ENCODE measurements at places on chromosomes 6 and 20. TPM values are rescaled to one million over a fixed set of nuclear protein-coding genes. Genes with fewer than 3 reads are reported as not detected.

The LINC00237 gene
- total RNA-seq, result not detected

The OLIG3 gene
- total RNA-seq, result not detected

The BTN3A1 gene
- 40.7 TPM for total RNA-seq

The LAMP5 gene
- 0.16 TPM for total RNA-seq

The FAM83B gene
- not detected for total RNA-seq

The PPIL6 gene
- 1.0 TPM for total RNA-seq

The HLA-B gene
- 1,392 TPM for total RNA-seq

The CYB5R4 gene
- total RNA-seq, result 19.4 TPM

The TREML2 gene
- 0.30 TPM for total RNA-seq

The BEND6 gene
- 3.1 TPM for total RNA-seq

The GNMT gene
- total RNA-seq, result 0.88 TPM

The OR2B6 gene
- not detected for total RNA-seq

GRCh38 chr20:21125072-21125848, 622 bp upstream of the KIZ start:
- DNase-seq, result no peak

GRCh38 chr6:52566201-52566600, 10.7 kb downstream of the TRAM2 start:
- no peak for DNase-seq

GRCh38 chr6:101980924-101981323, 587.4 kb downstream of the GRIK2 start:
- DNase-seq, result no peak

DNA sequence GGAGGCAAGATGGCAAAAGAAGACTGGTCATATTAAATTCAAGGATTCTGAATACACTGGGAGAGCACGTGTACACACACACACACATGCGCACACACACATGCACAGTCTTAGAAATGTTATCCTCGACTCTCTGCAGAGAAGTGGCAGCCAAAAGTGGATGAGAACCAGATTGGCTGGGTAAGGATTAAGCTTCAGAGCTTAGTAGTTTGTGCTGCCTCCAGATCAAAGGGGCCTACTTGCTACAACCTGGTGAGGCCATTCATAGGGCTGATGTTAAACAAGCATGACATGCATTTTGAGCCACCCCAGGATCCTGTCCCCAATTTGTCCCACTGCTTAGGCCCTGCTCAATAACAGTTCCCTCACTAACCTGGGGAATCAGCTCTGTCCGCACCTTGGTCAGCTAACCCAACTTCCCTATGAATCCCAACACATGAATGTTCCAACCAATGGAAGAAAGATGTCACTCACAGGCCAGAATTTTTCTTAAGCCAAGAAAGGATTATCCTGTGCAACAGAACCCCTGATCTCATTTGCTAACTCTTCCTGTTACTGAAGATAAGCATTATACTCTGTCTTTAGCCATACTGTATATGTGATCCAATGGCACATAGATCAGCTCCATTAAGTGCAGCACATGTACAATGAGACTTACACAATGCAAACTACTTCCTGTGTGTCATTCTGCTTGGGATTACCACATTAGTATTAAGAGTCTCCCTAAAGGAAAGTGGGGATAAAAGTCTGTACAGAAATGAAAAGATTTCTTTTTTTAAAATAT, 31.0 kb downstream of the TOMM6 start:
- DNase-seq, result no peak

DNA sequence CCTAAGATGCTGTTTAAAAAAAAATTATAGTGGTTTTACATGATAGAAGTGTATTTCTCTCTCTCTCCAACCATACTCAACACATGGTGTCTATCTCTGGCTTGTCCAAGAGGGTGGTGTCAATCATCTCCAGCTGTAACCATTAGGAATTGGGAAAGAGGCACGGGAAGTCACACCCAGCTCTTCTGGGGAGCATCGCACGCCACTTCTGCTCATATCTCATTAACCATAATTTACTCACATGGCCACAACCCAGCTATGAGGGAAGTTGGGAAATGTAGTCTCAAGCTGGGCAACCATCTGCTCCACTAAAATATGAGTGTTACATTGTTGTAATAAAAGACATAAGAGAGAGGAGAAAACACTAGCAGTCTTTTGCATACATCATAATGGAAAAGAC, 30.4 kb upstream of the TSHZ2 start:
- no peak for DNase-seq

GRCh38 chr6:168342636-168343035, 23.1 kb upstream of the DACT2 start:
- no peak for DNase-seq

- no peak for DNase-seq
Measured at GRCh38 chr6:108164815-108165706, 761 bp upstream of the NR2E1 start.

DNA sequence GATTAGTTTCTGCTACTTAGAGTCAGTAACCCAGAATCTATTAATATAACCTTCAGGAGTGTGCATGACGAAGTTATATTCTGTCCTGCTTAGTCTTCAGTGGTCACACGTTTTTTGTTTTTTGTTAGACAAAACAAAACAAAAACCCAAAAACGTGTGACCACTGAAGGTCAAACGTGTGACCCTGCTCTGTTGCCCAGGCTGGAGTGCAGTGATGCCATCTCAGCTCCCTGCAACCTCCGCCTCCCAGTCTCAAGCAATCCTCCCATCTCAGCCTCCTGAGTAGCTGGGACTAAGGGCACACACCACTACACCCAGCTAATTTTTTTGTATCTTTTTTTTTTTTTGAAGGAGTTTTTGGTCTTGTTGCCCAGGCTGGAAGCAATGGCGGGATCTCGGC, 142.4 kb downstream of the BCAS1 start:
- no peak for DNase-seq

DNA sequence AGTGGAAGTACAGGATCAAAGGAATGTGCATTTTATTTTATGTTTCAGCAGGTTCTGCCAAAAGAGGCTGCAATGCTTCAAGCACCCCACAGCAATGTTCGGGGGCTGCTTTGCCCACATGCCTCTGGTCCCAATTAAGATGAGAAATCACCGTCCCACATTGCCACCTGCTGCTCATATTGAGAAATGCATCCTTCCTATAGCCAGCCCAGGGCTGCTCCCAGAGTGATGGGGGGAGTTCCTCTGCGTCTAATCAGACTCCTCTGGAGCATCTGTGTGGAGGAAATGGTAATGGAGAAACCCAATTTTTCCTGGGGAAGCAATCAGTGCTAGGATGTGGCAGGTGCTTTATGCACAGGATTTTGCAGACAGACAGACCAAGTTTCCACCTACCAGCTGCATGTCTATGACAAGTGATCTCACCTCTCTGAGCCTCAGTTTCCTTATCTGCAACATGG, 33.7 kb downstream of the PTGIS start:
- DNase-seq, result no peak

GRCh38 chr20:63957004-63957689, 931 bp upstream of the UCKL1 start:
- DNase-seq, result peak; percentile 84

- DNase-seq, result no peak
Measured at GRCh38 chr6:146331013-146331412, 212.6 kb upstream of the RAB32 start.

DNA sequence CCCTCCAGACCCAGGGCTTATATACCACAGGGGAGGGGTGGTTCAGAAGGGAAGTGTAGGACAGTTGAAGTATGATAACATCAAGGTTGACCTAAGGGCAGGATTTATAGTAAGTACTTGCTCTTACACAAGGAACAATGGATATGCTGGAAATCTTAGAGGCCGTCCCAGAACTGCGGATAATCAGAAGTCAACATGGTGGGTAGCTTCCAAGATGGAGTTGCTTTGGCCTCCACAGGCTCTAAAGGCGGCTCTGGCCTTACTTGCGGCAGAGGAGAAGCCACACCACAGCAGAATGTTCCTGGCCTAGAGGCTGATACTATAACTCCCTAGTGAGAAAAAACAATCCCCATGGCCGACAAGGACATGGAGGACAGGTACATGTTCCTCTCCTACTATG, 344.7 kb downstream of the CDC5L start:
- no peak for DNase-seq

DNA sequence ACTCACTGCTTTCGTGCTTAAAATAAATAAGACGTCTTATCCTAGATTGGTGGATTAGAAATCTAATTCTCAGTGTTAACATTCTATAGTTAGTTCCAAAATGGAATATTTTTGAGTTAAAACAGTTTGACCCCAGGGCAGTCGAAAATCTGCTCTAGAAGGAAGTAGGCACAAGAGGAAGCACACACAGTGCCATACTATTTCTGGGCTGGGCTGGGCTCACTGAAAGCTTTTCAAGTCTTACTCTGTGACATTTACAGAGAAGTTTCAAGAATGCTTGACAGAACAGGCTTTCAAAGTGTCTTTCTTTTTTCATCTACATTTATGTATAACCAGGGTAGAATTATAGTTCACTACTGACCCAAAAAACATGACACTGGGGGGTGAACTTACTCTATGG, 209.8 kb downstream of the SOD2 start:
- no peak for DNase-seq

DNA sequence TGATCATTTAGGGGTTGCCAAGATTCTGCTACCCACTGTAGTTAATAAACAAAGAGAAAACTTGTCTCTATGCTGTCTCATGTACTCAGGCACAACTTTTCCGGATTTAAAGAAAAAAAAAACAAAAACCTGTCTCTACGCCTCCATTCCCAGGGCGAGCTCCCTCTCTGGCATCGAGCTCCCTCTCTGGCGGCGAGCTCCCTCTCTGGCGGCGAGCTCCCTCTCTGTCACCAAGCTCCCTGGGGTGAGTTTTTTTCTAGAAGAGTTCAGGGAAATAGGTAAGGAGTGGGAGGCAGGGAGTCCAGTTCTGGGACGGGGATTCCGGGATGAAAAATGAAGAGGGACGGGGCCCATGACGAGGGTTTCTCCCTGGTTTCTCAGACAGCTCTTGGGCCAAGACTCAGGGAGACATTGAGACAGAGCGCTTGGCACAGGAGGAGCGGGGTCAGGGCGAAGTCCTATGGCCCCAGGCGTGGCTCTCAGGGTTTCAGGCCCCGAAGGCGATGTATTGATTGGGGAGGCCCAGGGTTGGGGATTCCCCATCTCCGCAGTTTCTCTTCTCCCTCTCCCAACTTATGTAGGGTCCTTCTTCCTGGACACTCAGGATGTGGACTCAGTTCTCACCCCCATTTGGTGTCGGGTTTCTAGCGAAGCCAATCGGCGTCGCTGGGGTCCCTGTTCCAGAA, 16.5 kb upstream of the HLA-A start:
- DNase-seq, result no peak

- no peak for DNase-seq
Measured at GRCh38 chr20:53413186-53413631, 180.4 kb downstream of the ZNF217 start.

GRCh38 chr6:44050872-44051505, 76.3 kb downstream of the MRPL14 start:
- peak; percentile 50 for DNase-seq

- DNase-seq, result no peak
Measured at GRCh38 chr6:163952005-163952404, 537.5 kb downstream of the QKI start.

DNA sequence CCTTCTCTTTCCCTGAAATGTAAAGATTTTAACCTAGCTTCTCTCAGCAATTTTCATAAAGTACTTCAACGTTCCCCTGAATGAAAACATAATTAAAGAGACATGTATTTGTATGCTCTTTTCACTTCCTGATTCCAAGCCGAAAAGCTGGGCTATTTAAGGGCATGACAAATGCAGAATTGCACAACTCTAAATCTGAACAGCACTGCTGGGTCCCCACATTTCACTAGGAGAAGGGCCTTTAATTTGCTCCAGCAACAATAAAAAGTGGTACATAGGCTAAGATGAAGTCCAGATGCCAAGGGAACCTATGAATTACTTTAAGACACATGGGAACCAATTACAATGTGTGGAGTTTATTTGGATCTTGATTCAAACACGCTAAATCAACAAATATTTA, 42.0 kb downstream of the IRAK1BP1 start:
- no peak for DNase-seq

DNA sequence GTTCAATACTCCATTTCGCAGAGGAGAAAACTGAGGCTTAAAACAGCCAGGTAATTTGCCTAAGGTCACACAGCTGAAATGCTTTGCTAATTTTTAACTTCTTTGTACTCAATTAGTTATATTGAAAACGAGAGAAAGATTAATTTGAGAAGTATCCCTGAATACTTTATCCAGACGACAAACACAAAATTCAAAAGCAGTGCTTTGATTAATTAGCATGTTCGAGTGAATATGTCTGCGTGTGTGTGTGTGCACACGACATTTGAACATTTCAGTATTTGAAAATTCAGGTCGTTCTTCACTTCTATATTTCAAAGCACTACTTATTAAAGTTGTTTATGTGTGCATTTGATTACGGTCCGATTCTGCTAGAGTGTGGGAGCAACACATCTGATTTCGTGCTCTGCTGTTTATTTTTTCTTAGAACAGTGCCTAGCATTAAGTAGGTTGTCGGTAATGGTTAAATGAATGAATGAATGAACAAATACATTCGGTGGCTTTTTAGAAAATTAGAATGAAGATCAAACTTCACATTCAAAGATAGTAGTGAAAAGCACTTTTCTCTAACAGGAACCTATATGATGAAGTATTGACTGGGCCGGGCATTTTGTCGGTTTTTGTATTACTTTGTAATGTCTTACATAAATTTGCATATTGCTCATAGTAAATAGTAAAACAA, 36.9 kb upstream of the SYNCRIP start:
- DNase-seq, result no peak

GRCh38 chr6:134911547-134911946, 38.4 kb downstream of the ALDH8A1 start:
- DNase-seq, result no peak
